ENCODE measurements at places on chromosomes 2 and 18.

DNA sequence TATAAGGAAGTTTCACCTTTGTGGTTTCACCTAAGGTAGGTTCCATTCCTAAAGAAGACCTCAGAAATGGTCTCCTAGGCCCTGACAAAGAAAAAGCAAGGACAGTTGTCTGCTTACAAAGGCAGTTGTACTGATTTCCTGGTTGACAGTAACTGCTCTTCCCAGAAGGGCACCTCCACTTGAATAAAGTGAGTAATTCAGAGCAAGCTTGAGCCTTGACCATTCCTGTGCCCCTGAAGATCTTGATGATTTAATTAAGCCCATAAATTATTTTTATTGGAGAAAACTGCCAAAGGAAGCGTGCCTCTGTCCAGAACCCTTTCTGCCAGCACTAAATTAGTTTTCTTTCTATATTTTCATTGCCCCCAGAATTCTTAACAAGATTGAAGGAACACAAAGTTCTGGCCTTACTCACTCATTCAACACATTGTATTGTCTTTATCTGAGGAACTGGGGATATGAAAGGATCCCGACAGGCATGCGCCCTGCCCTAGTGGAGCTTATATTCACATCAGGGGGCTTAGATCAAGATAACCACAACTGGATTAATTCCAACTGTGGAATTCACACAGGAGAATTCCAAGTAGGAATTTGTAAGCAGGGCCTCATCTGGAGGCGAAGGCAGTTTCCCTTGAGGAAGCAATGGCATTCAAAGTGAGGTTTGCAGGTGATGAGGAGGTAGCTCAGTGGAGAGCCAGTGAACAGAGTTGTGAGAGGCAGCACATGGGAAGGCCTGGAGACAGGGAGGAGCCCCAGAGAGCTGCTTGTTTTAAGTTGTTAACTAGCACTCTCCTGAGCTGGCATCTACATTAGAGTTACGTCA lies 21.2 kb downstream of the PTRHD1 start:
- no peak for DNase-seq

GRCh38 chr2:112840068-112840445 lies 3.5 kb upstream of the IL1B start:
- no peak for DNase-seq

DNA sequence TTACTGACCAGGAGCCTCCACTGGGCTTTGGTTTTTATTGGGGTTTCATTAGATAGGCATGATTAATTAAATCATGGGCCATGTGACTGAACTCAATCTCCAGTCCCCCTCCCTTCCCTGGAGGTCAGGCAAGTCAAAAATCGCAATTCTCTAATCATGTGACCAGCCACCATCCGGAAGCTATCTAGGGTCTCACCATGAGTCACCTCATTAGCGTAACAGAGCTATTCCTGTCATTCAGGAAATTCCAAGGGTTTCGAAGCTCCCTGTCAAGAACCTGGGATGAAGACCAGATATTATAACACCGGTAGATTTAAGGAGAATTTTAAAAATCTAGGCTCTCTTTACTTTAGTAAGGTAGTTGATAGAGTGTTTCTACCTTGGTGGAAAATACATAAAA lies 180.3 kb upstream of the TCF4 start:
- DNase-seq: no peak

GRCh38 chr2:199144036-199144435 lies 313.7 kb downstream of the SATB2 start:
- DNase-seq: no peak

- no peak for DNase-seq
Measured at GRCh38 chr2:238566001-238566645, 139.4 kb downstream of the ASB1 start.

DNA sequence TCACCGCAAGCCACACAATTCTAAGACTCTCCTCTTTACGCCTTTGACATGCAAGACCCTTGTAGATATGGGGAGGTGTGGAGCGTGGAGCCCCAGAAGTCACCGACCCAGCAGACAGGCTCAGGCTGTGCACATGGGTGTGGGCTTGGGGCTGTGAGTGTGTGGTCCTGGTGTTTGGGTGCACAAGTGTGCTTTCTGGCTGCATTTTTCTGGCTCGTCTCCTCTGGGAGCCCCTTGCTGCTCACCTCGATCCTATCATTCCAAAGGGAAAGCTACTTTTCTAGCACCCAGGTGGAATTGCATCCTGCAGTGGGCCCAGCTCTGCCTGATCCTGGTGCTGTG lies 143.0 kb downstream of the ACOXL start:
- no peak for DNase-seq
